CD14-positive monocyte (primary cell): ENCODE measurements at places on chromosomes 11 and 22. TPM values are rescaled to one million over a fixed set of nuclear protein-coding genes. Genes with fewer than 3 reads are reported as not detected.

GRCh38 chr11:23924226-23924625 lies 572.6 kb upstream of the LUZP2 start:
- no peak overlapping the region for H3K27ac ChIP-seq
- DNase-seq: no peak
- H3K4me3 ChIP-seq: no peak overlapping the region
- H3K4me1 ChIP-seq: no peaks in the 10 kb centered on the region
- no peaks in the 10 kb centered on the region for H3K36me3 ChIP-seq

DNA sequence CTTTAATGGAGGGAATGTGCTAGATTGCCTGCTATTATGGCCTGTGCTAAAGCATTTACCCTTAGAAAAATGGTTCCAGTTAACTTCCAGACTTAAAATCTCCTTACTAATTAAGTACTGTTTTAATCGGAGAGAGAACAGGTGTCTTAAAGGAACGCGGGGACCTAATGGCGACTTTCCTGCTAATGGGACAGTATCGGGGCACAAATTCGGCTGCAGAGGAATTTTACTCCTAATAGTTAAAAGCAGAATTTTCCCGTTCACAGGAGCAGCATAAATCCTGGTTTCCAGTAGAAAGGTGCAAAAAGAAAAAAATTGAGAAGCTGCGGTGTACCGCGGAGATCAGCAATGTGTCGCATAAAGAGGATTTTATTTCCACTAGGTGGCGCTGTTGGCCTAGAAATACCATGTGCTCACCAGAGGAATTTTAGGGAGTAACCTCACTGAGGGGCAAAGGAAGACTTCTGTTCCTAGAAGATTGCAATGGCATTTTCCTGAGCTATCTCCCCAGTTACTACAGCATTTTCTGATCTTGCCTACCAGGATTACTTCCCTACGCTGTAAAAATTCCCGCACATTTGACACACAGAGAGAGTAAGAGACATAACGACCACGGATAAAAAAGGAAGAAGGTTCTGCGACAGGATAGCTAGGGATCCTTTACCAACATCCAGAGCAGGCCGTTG lies 44.5 kb downstream of the ZNF280B start:
- H3K27ac ChIP-seq: no peak overlapping the region
- no peaks in the 10 kb centered on the region for H3K36me3 ChIP-seq
- peaks cover 3% of the 10 kb centered on the region for H3K27me3 ChIP-seq
- no peak overlapping the region for H3K4me3 ChIP-seq
- DNase-seq: peak; percentile 39

- peaks cover 19% of the 10 kb centered on the region for H3K36me3 ChIP-seq
- no peaks in the 10 kb centered on the region for H3K27me3 ChIP-seq
- H3K4me3 ChIP-seq: no peak overlapping the region
Measured at GRCh38 chr11:2790568-2790921, 90.8 kb upstream of the KCNQ1OT1 start.

DNA sequence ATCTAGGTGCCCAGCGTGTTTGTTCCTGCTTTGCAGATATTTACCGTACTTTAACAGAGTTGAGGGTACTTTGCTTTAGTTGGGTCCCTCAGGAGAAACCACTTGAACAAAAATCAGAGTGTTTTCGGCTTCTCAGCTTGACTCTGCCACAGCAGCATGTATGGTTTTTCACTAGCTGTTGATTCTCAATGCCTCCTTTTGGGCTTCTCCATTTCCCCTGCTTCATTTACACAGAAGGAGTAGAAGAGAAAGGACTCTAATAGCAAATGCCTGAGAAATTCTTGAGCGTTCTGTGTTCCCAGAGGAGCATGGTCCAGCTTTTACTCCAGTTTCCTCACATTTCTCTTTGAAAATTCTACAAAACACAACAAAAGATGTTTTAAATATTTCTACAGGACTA lies 252.1 kb upstream of the CCDC179 start:
- H3K36me3 ChIP-seq: no peaks in the 10 kb centered on the region
- H3K4me1 ChIP-seq: no peaks in the 10 kb centered on the region
- no peak overlapping the region for H3K27ac ChIP-seq
- no peaks in the 10 kb centered on the region for H3K27me3 ChIP-seq
- no peak for DNase-seq
- H3K4me3 ChIP-seq: no peak overlapping the region

GRCh38 chr11:120715239-120715638 lies 203.7 kb downstream of the GRIK4 start:
- no peak overlapping the region for H3K4me3 ChIP-seq
- H3K36me3 ChIP-seq: no peaks in the 10 kb centered on the region
- no peak for DNase-seq
- H3K27me3 ChIP-seq: no peaks in the 10 kb centered on the region
- H3K27ac ChIP-seq: no peak overlapping the region

DNA sequence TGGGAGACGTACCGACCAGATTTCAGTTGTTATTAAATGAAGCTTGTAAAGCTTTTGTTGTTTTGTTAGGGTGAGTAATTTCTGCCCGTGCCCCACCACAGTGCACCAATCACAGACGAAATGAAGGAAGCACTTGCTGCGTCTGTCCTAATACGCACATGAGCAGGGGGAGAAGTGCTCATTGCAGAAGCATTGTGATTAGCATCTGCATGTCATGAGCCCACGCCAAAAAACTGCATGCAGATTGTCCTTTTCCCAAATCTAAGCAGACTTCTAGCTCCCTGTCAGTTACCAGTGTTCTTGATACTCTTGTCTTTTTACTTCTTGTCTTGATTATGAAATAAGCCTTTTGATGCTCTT lies 15.5 kb downstream of the RBX1 start:
- H3K36me3 ChIP-seq: peaks cover 55% of the 10 kb centered on the region
- H3K4me3 ChIP-seq: no peak overlapping the region
- H3K4me1 ChIP-seq: peaks cover 24% of the 10 kb centered on the region

DNA sequence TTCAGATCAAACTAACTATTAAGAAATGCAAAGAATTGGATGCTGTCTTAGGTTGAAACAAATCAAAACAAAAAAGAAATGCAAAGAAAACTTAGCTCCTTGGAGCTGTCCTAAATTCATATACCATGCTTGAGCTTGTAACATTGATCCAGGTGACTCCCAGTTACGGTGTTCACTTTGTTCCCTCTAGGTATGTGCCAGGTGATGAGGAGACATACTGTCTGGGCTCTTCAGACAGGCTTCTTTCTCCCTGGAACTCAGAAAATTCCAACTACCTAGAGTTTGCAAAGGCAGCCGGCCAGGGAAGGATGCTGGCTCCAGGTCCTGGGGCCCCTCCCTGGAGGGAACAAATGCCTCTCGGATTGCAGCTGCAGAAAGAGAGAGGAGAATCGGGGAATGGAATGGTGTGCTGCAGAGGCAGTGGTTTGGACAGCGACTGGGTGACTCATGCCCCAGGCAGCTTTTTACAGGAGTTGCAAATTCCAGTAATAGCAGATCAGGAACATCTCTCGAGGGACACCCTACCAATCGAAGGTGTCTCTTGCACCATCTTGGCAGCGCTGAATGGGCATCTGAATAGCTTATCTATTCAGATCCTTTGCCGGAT lies 12.3 kb upstream of the ASPHD2 start:
- H3K27me3 ChIP-seq: peaks cover 2% of the 10 kb centered on the region
- H3K4me3 ChIP-seq: no peak overlapping the region
- no peak for DNase-seq
- no peak overlapping the region for H3K27ac ChIP-seq
- no peaks in the 10 kb centered on the region for H3K36me3 ChIP-seq

DNA sequence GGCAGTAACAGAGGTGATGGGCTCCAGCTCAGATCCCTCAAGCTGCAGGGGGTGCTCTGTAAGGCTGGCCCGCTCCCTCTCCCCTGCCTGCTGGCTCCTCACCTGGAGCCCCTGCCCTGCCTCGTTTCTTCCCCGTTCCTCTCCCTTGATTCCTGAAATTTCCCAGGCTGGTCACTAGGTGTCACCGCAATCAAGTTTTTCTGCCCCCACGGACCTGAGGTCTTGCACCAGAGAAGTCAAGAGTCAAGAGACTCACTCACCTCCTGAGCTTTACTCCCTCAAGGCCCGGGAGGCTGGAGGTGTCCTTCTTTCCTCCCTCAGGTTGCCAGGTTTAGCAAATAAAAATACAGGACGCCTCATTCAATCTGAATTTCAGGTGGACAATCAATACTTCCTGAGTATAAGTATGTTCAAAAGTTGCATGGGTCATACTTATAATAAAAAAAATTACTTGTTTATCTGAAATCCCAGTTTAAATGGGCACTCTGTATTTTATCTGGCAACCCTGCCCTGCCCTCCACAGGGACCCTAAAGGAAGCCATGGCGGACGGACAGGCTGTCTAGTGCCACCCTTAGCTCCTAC lies 69.2 kb downstream of the SCUBE1 start:
- no peaks in the 10 kb centered on the region for H3K4me1 ChIP-seq
- H3K27ac ChIP-seq: no peak overlapping the region
- H3K4me3 ChIP-seq: no peak overlapping the region
- no peaks in the 10 kb centered on the region for H3K27me3 ChIP-seq
- H3K36me3 ChIP-seq: no peaks in the 10 kb centered on the region
- peak; percentile 50 for DNase-seq

DNA sequence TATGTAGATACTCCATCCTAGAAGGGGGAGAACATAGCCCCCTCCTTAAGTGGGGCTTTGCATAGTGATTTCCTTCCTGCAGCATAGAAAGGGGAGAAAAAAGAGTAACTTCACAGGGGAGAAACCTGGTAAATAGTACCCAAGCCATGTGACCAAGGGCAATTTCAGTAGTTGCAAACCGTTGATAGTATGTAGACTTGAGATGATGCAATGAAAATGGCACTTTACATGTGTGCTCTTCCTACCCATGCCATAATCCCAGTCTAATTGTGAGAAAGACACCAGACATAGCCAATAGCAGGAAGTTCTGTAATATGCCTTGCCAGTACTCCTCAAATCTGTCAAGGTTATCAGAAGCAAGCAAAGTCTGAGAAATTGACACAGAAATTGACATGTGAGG lies 104.1 kb downstream of the NCAM1 start:
- H3K4me1 ChIP-seq: no peaks in the 10 kb centered on the region
- no peak for DNase-seq
- no peaks in the 10 kb centered on the region for H3K27me3 ChIP-seq
- no peaks in the 10 kb centered on the region for H3K36me3 ChIP-seq
- no peak overlapping the region for H3K4me3 ChIP-seq

DNA sequence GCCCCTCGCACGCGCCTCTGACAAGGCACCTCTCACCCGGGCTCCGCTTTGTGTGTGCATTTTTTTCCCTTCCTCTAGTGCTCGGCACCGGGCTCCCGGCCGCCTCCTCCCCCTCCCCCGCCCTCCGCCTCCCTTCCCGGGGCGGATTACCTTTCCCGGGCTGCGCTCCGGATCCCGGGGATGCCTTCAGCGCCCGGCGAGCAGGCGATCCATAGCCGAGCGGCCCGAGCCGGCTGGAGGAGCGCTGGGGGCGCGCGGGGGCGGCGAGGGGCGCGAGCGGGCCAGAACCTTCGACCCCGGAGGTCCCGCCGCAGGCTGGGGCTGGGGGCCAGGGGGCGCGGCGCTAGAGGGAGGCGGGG lies 282 bp downstream of the MPPED2 start:
- peaks cover 17% of the 10 kb centered on the region for H3K4me1 ChIP-seq
- no peak for DNase-seq
- H3K4me3 ChIP-seq: peak overlapping the region; percentile 81
- no peaks in the 10 kb centered on the region for H3K36me3 ChIP-seq

DNA sequence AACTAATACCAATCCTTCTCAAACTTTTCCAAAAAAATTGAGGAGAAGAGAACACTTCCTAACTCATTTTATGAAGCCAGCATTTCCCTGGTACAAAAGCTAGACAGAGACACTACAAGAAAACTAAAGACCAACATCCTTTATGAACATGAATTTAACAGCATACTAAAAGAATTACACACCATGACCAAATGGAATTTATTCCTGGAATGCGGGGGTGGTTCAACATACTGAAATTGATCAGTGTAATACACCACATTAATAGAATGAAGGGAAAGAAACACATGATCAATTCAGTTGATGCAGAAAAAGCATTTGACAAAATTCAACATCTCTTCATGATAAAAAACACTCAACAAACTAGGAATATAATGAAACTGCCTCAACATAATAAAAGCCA lies 148.1 kb downstream of the WNT7B start:
- H3K4me3 ChIP-seq: no peak overlapping the region
- DNase-seq: no peak
- H3K4me1 ChIP-seq: no peaks in the 10 kb centered on the region
- no peaks in the 10 kb centered on the region for H3K27me3 ChIP-seq
- no peak overlapping the region for H3K27ac ChIP-seq

DNA sequence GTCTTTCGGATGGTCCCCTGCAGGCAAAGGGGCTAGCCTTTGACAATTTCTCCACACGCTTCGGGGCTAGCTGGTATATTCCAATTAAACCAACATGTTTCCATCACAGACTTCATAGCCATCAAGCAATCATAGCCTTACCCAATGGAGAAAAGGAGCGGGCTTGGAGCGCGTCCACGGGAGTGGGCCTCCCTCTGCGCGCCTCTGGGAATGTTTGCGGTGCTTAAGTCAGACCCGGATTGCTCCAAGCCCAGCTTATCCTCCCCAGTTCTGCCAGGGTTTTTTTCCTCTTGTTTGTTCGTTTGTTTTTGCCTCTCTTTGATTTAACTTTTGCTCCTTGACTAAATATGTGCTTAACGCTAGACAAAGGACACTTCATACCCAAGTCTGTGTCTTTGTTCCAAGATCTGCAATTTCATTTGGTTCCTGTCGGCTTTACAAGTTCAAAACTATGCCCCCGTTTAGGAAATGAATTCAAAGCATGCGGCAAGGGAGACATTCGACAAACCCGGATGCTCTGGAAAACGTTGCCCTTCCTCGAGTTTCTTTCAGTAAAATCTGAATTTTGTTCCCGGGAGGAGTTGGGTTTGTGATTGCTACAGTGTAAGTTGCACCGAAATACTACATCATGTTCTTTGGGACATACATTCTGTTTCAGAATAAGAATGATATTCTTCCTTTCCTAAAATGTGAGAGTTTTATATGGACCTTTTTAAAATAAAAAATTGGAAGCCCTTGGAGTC lies 1.0 kb upstream of the GLB1L2 start:
- peaks cover 52% of the 10 kb centered on the region for H3K27me3 ChIP-seq
- no peak overlapping the region for H3K4me3 ChIP-seq
- no peak overlapping the region for H3K27ac ChIP-seq
- H3K4me1 ChIP-seq: peaks cover 6% of the 10 kb centered on the region
- no peaks in the 10 kb centered on the region for H3K36me3 ChIP-seq

DNA sequence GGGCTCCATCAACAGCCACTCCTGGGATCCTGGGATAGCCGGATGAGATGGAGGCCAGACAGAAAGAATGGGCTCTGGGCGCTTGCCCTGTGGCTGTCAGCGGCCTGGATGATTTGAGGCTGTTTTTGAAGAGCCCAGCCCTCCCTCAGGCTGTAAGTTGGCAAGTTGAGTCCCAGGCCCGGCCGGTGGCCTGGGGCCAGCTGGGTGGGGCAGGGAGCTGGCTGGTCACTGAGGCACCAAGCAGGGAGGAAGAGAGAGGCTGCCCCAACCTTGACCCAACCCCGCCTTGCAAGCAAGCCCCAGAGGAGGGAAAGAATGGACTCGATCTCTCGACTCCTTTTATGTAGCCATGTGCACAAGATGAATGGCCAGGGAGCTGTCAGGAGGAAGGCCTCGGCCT lies 34.9 kb downstream of the RIBC2 start:
- no peak overlapping the region for H3K4me3 ChIP-seq
- H3K27me3 ChIP-seq: no peaks in the 10 kb centered on the region
- DNase-seq: no peak
- H3K36me3 ChIP-seq: no peaks in the 10 kb centered on the region
- H3K4me1 ChIP-seq: no peaks in the 10 kb centered on the region
- no peak overlapping the region for H3K27ac ChIP-seq

Gene ZNRF3
- not detected for polyA plus RNA-seq

Gene ABCG4
- not detected for polyA plus RNA-seq

Gene PRRG4
- 8.7 TPM for polyA plus RNA-seq

Gene SESN3
- polyA plus RNA-seq: 2.6 and 7.4 TPM in 2 replicates

Gene SMIM35
- 0.22 and 0.29 TPM in 2 replicates for polyA plus RNA-seq

Gene C11orf65
- polyA plus RNA-seq: not detected

Gene OR10A2
- polyA plus RNA-seq: not detected in 2 replicates
